HepG2 (cell line): ENCODE measurements at places on chromosomes 2 and 18.
A peak's percentile ranks its signal among the peaks of the same experiment; 100 is the strongest.

GRCh38 chr2:138853296-138853695 is 73.1 kb upstream of the NXPH2 start:
- no peaks in the 10 kb centered on the region for H3K4me1 ChIP-seq
- no peak overlapping the region for H3K27ac ChIP-seq
- H3K4me3 ChIP-seq = no peak overlapping the region
- no peaks in the 10 kb centered on the region for H3K36me3 ChIP-seq

GRCh38 chr2:210541290-210541902 is 15.0 kb upstream of the CPS1 start:
- peak; percentile 95 for DNase-seq
- H3K36me3 ChIP-seq = no peaks in the 10 kb centered on the region; the same call in 2 of the 3 replicates
- H3K4me3 ChIP-seq = peak overlapping the region; percentile 32; the same call in 1 of the 2 replicates
- peak overlapping the region; percentile 80 for H3K27ac ChIP-seq

DNA sequence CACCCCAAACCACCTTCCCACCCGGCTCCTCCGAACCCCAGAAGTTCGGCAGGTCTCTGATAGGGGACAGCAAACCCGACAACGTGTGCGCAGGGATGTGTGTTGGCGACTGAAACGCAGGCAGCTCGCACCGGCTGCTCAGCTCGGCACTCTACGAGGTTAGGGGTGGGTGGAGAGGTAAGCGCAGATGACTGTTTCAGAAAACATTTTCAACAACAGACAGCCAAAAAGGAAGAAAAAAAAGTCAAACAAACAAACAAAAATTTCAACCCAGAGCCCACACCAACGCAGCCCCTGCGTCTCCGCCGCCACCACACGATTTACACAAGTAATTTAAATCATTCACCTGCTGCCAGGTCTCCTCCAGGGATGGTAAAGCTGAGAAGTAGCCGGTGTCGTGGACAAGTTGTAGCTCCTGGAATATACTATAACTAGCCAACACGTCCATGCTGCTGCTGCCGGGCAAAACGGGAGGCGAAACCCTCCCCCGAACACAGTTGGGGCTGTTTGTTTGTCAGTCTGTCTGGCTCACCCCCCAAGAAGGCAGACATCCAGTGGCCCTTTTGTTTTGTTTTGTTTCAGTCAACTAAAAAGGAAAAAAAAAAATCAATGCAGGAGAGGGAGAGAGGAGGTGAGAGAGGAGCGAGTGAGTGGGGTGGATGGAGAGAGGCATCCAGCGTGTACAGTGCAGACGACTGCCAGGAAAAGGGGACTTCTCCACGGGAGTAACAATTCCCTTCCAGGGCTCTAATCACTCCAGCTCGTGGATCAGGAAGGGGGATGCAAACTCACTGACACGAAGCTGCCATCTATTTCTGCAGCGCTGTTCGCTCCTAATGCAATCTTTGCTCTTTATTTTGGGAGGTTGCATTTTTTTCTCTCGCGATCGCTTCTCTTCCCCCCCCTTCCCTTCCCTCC is at the start of gene KLF7:
Gene KLF7 (minus strand): TSS at position 828 of the 918 bp plus-strand sequence. CDS start 380 bp downstream, at position 448.
- peaks cover 4% of the 10 kb centered on the region; the same call in 2 of the 3 replicates for H3K27me3 ChIP-seq
- peak within 1 kb of the TSS; percentile 69 for H3K4me3 ChIP-seq
- no peak for DNase-seq
- peaks cover 41% of the 10 kb centered on the region for H3K4me1 ChIP-seq
- peak within 1 kb of the TSS; percentile 96 for H3K27ac ChIP-seq

GRCh38 chr2:177396703-177397460 is 4.3 kb downstream of the AGPS start:
- H3K36me3 ChIP-seq = no peaks in the 10 kb centered on the region
- no peaks in the 10 kb centered on the region for H3K27me3 ChIP-seq

DNA sequence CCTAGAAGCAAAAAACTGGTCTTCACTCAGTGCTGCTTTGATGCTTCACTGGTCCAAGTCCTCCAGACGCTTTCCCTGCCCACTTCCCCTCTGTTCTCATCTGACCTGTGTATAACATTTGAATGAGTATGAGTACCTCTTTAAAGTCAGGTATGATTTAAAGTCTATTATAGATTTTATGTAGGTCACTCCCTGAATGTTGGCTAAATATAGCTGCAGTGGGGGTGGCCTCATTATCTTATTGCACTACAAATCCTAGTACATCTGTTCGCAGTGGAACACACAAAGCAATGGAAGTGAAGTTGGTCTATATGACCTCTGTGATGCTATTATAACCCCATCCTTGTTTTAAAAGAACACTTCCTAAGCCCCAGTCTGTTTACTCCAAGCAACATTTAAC is 33.2 kb downstream of the ARHGEF33 start:
- no peaks in the 10 kb centered on the region for H3K36me3 ChIP-seq
- no peak overlapping the region for H3K27ac ChIP-seq
- H3K4me3 ChIP-seq = no peak overlapping the region

DNA sequence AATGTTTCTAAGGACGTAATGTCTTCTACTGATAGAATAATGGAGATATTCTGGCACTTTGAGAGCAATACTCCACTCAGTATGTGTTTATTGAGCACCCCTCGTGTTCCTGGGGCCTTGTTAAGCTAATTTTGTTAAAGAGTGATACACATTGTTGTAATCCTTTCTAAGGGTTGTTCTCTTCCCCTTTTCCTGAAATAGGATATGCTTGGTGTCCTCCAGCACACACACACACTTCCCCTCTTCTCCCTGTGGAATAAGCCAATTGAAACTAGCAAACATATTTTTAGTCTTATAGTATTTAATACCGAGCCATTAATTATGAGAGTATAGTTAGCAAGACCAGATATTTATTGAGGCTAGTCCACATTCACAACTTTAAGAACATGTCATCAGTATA is 114.1 kb downstream of the CRIM1 start:
- no peaks in the 10 kb centered on the region for H3K27me3 ChIP-seq
- DNase-seq = no peak
- H3K4me3 ChIP-seq = no peak overlapping the region

- no peaks in the 10 kb centered on the region for H3K36me3 ChIP-seq
- peaks cover 49% of the 10 kb centered on the region for H3K27me3 ChIP-seq
Measured at GRCh38 chr18:79662034-79662433, 17.6 kb upstream of the CTDP1 start.
